Stimulated activated CD4-positive, alpha-beta T cell treated with anti-CD3 and anti-CD28 coated beads, Interleukin-2, amount 100 ng/mL, for 4 hours (primary cell): ENCODE measurements at places on chromosomes 13 and 19.

DNA sequence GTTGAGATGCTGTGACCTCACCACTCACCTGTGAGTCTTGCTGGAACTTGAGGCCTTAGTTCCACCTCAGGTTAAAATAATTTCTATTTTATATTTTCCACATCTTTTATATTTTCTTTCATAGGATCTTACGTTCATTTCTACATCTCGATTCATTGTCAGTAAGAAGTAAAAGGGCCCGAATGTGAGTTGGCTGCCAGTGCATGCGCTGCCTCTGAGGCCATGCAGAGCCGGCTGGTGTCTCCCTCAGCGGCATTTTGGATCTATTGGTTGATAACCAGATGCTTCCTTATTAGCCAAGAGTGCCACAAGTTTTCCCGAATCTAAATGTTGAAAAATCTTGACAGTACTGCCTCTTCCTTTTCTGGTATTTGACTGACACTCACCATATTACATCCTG lies 347.3 kb downstream of the TEX29 start:
- no peak for DNase-seq

- no peak for DNase-seq
Measured at GRCh38 chr13:31781064-31781463, 41.7 kb downstream of the RXFP2 start.

- DNase-seq, result no peak
Measured at GRCh38 chr13:29977476-29978120, 127.2 kb upstream of the UBL3 start.

- no peak for DNase-seq
Measured at GRCh38 chr19:54918499-54918898, 12.6 kb downstream of the NCR1 start.
